ENCODE measurements at places on chromosomes 13 and 19. TPM values are rescaled to one million over a fixed set of nuclear protein-coding genes. Genes with fewer than 3 reads are reported as not detected.
A peak's percentile ranks its signal among the peaks of the same experiment; 100 is the strongest.

The PRTN3 gene
- total RNA-seq = not detected

The BST2 gene
- 133 TPM for total RNA-seq

The OR7C1 gene
- total RNA-seq = not detected

GRCh38 chr19:36160821-36161596 lies 8.8 kb upstream of the COX7A1 start:
- no peak for DNase-seq

GRCh38 chr19:4064496-4065260 lies 2.0 kb downstream of the ZBTB7A start:
- peak; percentile 36 for DNase-seq

GRCh38 chr13:113493315-113493951 lies 2.9 kb upstream of the DCUN1D2 start:
- DNase-seq = no peak

All from activated T-helper 2 cell treated with anti-CD3 and anti-CD28 coated beads, Interferon-gamma antibody, Interleukin-2, Interleukin-4, amounts not matched to agents 10 μg/mL and 5 μg/mL and 100 μg/mL, durations not matched to agents 14 hours and 24 hours and 36 hours (primary cell).